ENCODE measurements at places on chromosomes 5 and 9. TPM values are rescaled to one million over a fixed set of nuclear protein-coding genes. Genes with fewer than 3 reads are reported as not detected.
A peak's percentile ranks its signal among the peaks of the same experiment; 100 is the strongest.

Gene FAXDC2
- total RNA-seq: 13.7 TPM

Gene PRELID2
- total RNA-seq: 19.1 TPM

DNA sequence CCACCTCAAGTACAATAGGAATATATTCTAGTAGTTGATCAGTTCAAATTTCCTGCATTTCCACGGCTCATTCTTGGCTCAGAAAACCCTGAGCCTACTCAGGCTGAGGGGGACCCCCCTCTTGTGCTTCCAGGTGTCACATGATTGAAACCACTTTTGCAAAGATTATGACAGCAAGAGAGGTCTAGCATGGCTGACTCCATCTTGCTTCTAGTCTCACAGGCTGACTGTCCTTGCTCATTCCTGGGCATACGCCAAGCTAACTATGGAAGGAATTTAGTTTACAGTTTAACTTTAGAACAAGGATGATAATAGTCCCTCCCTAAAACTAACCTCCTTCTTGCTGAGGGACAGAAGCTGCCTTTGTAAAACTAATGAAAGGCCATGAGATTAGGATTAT, 154.1 kb downstream of the SNX18 start:
- DNase-seq: no peak

GRCh38 chr5:67166460-67167285, 29.9 kb downstream of the CD180 start:
- peak; percentile 16 for DNase-seq

GRCh38 chr5:2929779-2930178, 178.3 kb upstream of the IRX2 start:
- DNase-seq: no peak

Gene ZNF346
- total RNA-seq: 9.0 TPM

Gene NOL6
- total RNA-seq: 34.5 TPM

DNA sequence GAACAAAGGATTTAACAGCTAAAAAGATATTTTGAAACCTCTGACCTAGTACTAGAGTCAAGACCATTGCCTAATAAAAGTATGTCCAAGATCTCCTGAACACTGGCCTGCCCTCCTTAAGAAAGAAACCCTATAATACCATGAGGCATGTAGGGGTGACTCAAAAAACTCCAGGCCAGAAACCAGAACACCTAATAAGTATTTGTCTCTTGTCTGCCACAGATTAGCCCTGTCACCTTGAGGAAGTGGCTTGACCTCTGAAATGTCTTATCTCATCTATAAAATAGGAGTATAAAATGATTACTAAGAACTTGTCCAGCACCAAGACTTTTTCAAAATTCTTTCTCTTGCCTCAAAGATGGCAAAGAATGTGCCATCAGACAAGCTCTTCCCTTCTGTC, 125.5 kb upstream of the RASGRF2 start:
- DNase-seq: no peak

DNA sequence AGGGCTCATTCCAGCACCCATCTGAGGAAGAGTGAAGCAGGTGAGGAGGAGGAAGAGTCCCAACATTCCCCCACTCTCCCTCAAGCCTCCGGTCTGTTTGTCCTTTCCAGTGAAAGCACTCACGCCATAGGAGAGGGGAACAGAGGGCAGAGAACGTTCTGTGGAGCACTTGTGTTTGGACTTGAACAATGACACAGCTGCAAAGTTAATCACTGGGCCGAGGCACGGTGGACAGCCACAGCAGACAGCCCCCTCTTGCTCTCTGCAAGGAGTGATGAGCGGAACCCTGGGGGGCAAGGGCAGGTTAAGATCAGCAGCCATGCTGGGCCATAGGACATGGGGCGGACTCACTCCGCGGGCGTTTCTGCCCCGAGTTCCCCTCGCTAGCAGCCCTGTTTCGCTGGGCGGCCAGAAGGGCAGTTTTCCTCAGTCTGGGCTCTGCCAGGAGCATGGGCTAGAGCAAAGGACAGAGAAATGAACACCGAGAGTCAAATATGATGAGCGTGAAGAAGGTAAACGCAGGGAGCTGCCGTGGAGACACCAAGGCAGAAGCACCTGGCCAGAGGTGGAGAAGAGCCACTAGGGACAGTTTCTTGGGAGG, 185.7 kb downstream of the GAPVD1 start:
- DNase-seq: no peak

DNA sequence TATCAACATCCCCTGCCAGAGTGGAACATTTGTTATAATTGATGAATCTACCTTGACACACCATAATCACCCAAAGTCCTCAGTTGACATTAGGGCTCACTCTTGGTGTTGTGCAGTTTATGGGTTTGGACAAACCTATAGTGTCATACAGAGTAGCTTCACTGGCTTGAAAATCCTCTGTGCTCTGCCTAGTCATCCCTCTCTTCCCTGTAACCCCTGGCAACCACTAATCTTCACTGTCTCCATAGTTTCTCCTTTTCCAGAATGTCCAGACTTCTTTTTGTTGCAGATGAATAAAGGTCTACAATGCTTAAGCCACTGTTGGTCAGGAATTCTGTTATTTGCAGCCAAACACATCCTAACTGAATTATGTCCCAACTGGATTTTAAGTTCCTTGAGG, 22.5 kb upstream of the SUB1 start:
- no peak for DNase-seq

Gene ARL14EPL
- total RNA-seq: not detected

Gene ADAMTS16
- not detected for total RNA-seq

DNA sequence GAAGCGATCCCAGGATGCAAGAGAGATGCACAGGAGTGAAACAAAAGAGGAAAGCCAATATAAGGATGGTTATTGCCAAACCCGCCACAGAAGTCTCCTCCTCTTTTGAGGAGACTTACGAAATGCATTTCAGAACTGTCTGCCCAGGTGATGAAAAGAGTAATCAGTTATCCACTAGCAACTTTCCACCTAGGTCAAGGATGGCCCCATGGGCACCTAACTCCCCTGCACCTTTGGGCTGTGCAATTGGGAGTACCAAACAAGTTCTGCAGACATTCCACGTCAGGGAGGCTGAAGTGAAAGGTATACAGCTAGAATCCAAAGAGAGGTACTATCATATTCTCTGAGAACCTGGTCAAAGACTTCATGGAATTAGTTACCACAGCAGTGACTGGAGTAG, 25.7 kb downstream of the HMGCS1 start:
- no peak for DNase-seq
